ENCODE measurements at places on chromosomes 7 and 10.

- DNase-seq, result peak; percentile 33
Measured at GRCh38 chr10:69449841-69450240, 1.4 kb upstream of the TSPAN15 start.

- no peak for DNase-seq
Measured at GRCh38 chr10:25451401-25451800, 276.6 kb downstream of the GPR158 start.

DNA sequence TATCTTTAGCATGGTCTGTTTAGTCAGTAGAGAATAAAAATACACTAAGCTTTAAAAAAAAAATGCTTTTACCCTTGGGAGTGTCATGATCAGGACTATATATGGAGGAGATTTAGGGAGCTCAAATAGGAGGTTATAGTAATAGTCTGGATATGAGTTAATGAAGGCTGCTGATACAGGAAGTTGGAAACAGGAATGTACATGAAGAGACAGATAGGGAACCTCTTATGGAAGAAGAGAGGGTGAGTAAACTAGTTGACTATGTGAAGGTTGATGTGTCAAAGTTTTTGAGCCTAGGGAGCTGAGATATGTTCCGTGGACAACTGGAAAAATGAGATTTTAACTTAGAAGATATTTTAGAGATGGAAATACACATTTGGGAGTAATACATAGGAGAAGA lies 472.0 kb upstream of the FZD8 start:
- no peak for DNase-seq

DNA sequence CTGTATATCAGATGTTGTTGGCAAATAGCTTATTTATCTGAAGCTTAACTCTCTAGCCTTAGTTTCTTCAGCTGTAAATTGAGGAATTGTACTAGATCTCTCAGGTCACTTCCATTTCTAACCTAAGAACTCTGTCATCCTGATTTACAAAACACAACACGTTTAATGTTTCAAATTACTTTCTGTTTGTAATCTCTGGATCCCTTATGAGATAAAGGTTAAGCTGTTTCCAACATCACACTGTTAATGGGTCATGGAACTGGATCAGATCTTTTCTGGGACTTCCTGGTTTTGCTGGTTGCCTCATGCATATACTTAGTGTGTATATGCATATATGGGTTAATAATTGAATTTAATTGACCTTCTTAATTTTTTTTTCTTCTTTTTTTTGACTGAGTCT lies 9.9 kb downstream of the SAMD8 start:
- no peak for DNase-seq

GRCh38 chr10:56881218-56881617 lies 520.2 kb upstream of the ZWINT start:
- DNase-seq, result no peak

GRCh38 chr7:43108255-43109011 lies 4.0 kb upstream of the HECW1 start:
- DNase-seq, result peak; percentile 68

GRCh38 chr10:69957886-69958555 lies 94.6 kb upstream of the MACROH2A2 start:
- no peak for DNase-seq

- DNase-seq, result no peak
Measured at GRCh38 chr10:112915590-112916572, 34.2 kb upstream of the TCF7L2 start.

DNA sequence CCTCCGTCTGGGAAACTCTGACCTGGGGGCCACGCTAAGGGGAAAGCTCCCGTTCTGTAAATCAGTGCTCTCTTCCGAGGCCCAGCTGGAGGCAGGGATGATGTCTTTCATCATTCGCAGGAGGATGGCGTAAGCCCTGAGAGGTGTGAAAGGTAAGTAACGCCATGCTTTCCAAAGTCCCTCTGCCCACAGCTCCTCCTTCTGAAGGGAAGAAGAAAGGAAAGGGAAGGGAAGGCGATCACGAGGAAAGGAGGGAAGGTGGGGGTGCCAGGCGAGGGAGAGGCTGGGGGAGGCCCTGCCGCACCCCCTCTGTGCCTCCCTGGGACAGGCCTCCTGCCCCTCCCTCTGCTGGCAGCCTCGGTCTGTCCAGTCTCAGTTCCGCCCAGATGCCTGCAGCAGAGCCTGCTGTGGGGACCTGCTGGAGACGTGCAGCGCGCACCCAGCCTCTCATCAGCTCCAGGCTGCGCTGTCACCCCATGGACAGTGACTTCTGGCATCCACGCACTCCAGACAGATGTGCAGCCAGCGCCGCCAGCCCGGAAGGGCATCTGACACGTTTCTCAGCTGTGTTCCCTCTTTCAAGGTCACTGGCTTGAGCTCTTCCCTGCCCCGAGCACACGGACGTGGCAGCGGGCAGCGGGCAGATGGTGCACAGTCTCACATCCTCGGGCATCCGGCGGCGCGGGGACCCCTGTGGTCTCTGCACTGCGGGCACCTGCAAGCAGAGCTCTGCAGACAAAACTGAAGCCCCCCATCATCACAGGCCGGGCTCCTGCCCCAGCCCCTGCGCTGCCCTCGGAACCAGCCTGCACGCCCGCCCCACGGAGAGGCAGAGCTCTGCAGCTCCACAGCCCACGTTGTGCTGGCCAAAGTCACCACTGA lies 60.6 kb downstream of the INSIG1 start:
- no peak for DNase-seq

GRCh38 chr10:101568054-101568745 lies 19.9 kb downstream of the POLL start:
- no peak for DNase-seq

DNA sequence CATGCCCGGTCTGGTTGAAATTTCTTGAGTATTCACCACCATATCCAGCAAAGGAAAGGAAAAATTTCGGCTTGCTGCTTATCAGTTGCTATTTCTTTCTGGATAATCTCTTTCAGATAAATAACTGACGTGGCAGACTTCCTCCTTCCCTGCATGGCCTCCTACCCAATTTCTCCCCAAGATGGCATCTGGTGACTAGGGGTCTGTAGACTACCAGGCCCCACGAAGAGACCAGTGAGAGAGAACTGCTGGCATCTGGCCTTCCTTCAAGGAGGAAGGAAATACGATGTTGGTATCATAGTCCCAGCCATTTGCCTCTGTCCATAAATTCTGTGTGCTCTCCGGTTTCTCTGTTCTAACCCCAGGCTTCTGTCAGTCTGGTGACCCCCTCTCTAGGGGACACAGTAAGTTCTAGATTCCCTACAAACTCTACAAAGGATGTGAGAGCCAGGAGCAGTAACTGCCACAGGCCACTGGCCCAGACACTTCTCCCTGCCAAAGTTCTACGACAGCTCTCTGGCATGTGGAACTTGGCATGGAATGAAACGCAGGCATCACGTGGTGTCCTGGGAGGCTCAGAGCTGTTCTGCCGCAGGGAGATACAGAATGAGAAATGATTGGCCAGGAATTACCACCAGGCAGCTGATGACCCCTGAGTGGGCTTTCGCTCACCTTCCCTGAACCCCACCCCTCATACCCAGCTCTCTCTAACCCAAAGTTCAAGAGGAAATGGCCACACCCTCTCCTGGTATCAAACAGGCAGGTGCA lies 30.0 kb upstream of the MSRB2 start:
- no peak for DNase-seq

DNA sequence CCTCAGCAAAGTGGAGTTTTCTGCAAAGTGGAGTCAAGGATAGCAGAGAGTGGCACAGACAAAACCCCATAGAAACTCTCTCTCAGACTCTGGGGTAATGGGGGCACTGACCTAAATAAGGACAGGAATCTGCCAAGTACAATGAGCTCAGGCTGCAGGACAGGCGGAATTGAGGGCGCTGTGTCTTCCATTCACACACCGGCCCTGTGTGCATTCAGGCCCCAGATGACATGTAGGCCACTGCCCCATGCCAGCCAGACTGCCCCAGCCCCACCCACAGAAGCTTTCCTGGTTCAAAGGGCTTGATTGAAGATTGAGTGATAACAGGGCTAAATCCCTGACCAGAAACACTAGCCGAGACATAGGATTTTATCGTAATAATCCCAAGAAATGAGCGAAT lies 52.7 kb downstream of the EEPD1 start:
- DNase-seq, result no peak

DNA sequence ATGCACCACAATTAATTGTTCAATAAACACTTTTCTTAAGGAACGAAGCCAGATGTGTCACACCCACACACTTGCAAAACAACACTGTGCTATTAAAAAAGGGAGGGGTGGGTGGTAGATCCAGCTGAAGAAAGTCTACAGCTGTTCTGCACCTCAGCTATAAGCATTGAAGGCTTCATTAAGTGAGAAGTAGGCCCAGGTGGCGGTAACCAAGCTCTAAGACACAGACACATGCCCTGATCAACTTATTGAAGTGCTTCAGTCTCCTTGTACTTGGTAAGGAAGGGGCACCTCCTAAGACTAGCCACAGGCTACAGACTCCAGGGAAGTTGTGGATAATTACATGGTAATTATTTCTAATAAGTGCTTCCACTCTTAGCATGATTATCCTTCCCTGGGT lies 4.5 kb upstream of the CPVL start:
- DNase-seq, result no peak

- DNase-seq, result no peak
Measured at GRCh38 chr7:158929306-158929705, 72.9 kb downstream of the DYNC2I1 start.

- no peak for DNase-seq
Measured at GRCh38 chr10:129898706-129899268, 65.3 kb downstream of the EBF3 start.

DNA sequence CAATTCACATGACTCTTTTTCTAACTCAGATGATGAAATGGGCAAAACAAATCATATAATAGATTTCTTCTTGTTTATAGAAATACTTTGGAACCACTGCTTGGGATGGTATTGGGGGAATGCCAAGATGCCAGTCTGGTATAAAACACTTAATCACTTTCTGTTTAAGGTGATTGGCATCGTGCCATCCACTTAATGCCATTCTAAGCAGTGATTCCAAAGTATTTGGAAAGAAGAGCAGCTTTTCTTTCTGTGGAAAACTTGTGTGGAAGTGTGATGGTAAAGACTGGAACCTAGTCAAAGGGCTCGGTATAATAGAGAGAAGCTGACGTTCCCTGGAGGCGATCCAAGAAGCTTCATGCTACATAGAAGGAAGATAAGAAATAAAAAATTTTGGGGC lies 120.6 kb downstream of the TMEM26 start:
- no peak for DNase-seq

DNA sequence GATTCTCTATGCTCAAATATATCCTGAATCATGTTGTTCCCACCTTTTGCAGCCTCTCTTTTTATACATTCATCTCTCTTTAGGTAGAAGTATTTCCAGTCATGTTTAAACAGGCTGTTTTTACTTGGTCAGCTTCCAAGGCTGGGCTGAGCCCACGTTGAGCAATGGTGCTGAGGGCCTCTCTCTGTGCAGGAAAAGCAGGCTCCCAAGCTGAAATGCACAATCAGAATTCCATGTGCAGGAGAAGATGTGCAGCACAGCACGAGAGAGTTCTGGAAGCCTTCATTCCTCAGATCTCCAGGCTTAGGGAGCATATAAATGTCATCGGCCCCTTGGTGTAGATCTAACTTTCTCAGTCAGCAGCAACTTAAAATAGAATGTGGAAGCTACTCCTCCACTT lies 588.5 kb downstream of the TNS3 start:
- DNase-seq, result no peak

DNA sequence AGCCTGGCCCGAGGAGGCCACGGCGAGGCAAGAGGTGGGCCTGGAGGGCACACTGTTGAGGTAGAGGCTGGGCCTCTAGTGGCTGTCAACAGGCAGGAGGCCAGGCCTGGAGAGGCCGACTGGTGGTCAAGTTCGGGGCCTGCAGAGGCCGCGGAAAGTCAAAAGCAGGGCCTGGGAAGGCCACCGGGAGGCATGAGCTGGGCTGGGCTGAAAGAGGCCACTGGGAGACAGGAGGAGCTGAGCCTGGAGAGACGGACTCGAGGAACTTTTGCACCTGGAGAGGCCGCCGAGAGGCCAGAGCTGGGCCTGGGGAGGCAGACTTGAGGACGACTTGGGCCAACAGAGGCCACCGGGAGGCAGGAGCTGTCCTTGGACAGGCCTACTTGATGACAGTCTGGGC lies 321.2 kb downstream of the ZNF479 start:
- no peak for DNase-seq

- peak; percentile 62 for DNase-seq
Measured at GRCh38 chr10:13347500-13348156, 465 bp downstream of the SEPHS1 start.

GRCh38 chr10:7507887-7508726 lies 97.3 kb upstream of the SFMBT2 start:
- DNase-seq, result no peak

DNA sequence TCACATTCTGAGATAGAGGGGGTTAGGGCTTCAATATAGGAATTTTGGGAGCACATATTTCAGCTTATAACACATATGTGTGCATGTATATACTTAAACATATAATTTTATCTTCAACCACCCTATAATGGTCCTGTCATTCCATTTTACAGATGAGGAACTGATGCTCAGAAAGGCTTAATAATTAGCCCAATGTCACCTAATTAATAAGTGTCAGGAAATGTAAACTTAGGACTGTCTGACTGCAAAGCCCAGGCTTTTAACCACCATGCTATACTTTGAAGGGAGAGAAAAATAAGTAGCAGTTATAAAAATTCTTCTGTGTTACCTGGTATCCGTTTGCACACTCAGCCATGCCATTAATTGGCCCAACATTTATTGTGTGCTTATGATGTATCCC lies 172.6 kb downstream of the SKIDA1 start:
- DNase-seq, result no peak

GRCh38 chr10:116139886-116140285 lies 133.1 kb downstream of the GFRA1 start:
- no peak for DNase-seq

- no peak for DNase-seq
Measured at GRCh38 chr10:103583871-103584215, 90.3 kb downstream of the NEURL1 start.

DNA sequence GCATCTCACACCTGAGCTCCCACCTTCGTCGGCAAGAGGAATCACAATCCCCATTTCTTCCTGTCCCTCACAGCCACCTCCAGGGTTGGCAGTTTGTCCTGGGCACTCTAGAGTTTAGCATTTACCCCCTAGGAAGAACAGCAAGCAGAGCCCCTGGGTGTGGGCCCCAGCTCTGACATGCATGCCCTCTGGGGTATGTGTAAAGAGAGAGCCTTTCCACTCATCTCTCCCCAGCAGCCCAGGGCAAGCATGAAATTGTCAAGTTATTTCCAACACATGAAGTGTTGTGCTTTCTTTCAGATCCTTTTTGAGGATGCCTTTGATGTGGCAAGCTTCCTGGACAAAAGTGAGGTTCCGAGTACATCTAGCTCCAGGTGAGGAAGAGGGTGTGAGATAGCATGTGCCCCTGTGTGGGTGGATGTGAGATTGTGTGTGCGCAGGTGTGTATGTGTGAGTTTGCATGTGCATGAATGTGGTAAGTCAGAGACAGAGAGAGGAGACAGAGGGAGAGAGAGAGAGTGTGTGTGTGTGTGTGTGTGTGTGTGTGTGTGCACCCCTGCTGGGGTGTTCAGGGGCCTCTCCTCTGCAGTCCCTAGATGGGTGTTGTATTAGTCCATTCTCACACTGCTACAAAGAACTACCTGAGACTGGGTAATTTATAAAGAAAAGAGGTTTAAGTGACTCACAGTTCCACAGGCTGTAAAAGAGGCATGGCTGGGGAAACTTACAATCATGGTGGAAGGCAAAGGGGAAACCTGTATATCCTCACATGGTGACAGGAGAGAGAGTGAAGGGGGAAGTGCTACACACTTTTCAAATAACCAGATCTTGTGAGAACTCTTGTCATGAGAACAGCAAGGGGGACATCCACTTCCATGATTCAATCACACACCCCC lies 18.1 kb downstream of the STRA8 start:
- DNase-seq, result no peak

Measured in SHP77 (cell line).